NAMALWA (cell line): ENCODE measurements at places on chromosomes 12 and 14.

- no peak for DNase-seq
Observed at GRCh38 chr14:75615200-75615599, 36.8 kb downstream of the FLVCR2 start.

DNA sequence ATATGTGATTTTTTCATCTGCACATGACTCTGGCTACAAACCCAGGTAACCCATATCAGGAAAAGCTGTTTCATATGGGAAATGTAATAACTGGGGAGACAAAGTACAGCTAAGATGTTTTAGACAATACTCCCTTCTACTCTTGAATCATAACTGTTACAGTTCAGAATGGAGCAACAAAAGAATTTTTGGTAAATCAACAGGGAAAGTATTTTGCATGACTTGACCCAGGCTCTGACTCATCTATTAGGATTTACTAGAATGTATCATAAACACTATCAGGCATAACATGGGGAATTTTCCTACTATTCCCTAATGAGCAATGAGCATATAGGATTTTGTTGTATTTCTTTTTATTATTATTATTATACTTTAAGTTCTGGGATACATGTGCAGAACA is 553.0 kb downstream of the SLC16A7 start:
- DNase-seq, result no peak

DNA sequence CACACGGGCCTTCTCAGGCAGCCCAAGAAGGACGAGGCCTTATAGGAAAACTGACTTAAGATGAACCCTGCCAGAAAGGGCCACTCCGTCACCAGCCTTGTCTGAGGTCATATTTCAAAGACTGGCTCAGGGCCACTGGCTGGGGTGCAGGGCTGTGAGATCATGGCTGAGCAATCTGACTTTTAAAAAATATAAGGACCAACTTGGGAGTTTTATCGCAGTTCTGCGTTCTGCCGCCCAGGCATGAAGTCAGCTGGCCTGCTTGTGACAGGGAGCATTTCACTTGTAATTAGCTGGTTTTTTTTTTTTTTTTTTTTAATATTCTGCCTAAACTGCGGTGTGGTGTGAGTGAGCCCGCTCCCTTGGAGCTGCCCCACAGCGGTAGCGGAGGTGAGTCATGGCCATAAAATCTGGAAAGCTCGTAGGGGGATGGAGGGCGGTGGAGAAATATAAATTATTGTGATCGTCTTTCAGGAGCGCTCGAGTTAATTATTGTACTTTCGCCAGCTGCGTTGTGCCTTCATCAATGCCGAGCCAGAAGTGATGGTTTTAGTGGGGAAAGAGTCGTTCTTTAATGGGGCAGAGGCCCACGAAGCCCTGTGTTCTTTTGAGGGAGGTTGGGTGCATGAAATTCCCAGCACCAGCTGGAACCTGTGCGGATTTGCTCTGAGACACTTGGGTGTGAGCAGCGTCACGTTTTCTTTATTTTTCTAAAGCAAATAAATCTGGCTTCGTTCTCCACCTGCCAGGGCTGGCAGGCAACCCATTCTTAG is 231.9 kb downstream of the C12orf75 start:
- DNase-seq, result no peak

DNA sequence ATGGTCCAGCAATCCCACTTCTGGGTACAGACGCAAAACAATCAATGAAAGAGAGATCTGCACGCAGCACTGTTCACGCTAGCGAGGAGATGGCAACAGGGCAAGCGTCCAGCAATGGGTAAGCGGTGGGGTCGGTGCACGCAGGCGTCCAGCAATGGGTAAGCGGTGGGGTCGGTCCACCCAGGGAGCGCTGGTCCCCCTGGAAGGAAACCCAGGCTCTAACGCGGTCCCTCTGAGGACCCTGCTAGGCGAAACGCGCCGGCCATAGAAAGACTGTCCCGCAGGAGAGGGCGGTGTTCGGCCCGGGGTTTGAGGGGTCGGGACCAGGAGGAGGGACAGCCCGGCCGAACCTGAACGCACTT is 618 bp upstream of the PGAM5 start:
- DNase-seq, result no peak

GRCh38 chr12:28568118-28568517 is 377.9 kb downstream of the CCDC91 start:
- DNase-seq, result no peak

- no peak for DNase-seq
Observed at GRCh38 chr12:54364413-54364812, at the start of gene GPR84. Gene GPR84 (minus strand): TSS chr12:54364486. CDS start chr12:54363851, 635 bp downstream.

DNA sequence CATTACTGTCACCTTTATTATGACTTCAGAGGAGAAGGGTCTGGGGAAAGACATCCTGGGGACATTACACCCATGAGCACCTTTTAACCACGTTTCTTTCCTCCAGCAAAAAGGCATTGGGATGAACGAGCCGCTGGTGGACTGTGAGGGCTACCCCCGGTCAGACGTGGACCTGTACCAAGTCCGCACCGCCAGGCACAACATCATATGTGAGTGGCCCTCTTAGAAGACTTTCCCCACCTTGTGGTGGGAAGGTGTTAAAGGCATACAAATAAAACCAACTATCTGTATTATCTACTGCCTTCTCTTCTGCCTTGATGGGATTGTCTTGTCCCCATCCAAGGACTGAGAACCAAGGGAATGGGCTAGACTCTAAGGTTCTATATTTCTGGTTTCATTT is 6.0 kb downstream of the PSMD9 start:
- DNase-seq, result peak; percentile 55

GRCh38 chr12:14873440-14874185 is 12.0 kb downstream of the MGP start:
- DNase-seq, result peak; percentile 57

DNA sequence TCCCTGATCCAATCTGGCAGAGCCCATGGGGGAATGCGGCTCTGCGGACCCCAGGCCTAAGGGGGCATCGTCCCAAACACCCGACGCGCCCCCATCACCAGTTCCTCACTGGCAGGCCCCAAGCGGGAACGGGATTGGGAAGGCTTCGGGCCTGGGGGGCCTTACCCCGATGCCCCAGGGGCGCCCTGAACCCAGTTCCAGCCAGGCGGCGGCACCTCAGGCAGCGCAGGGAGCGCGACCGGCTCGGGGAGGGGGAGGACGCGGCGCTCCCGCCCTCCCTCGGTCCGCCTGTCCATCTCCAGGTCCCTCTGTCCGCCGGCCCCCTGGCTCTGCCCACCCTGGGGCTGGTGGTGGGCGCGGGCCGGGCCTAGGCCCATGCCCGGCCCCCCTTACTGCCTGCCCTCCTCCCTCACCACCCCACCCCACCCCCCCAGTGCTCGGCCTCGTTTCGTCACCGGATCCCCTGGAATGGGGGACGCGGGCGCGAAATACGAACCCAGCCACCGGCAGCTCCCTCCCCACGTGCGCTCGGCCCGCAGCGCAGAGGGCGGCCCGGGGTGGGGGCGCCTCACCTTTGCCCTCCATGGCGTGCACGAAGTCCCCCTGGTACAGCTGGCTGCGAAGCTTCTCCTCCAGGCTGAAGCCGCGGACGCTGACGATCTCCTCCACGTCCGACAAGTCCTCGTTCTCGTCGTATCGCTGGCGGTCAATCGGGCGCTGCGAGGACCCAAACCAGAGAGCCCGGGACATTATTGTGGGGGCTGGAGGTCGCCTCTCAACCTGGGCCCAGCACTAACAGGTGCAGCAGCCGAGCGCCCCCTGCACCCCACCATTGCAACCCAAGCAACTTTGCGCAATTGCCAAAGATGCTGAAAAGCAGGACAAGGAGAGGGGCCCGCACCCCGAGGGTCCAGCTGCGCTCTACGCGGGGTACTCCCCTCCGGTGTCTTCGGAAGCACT is 2.3 kb downstream of the KDM2B start:
- DNase-seq, result no peak

GRCh38 chr14:50010752-50011151 is 105.6 kb downstream of the VCPKMT start:
- no peak for DNase-seq

DNA sequence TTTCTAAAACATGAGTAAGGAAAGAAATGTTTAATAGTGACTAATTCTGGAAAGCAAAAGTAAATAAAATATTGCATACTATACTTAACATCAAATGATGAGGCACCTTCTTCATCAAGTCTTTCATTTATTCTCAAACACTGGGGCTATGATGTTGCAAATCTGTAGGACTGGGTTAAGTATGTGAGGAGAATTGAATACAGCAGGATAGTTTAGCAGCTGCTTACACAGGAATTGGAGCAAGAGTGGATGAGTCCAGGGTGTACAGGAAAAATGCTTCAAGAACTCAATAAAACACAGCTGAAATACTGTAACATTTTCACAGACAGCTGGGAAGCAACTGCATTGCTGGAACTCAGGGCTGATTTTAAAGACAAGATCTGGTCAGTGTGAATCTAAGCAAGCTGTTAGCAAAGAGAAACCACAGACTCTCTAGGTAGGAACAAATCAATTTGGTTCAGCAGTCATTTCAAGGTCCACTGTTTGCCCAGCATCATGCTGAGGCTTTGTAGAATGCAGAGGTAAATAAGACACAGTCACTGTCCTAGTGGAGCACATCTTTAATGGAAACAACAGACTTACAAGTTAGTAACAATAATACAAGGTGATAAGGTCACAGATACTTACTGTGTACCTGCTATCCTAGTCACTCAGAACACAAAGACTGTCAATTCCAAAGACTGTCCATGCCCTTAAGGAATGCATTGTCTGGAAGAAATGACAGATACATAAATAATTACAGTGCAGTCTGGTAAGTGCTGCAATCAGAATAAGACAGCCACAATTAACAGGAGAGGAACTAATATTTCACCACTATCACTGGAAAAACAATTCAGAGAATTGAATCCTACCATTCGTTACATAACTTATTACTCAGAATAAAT is 96.8 kb upstream of the DACT1 start:
- no peak for DNase-seq

DNA sequence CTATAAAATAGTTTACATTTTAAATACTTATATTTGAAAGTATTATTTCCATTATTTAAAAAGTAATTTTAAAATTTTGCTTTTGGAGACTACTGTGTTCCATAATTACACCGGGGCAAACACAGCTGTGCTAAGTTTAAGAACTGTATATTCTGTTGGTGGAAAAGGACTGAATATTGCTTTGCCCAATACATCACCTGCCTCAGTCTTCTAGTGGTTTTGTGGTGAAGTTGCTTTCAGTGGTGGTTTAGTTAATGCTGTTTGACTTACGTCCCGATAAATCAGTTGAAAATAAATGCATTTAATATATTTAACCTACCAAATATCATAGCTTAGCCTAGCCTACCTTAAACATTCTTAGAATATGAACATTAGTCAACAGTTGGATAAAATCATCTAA is 23.4 kb downstream of the FBXO34 start:
- DNase-seq, result no peak
